Bronchus fibroblast of lung (primary cell): ENCODE measurements at places on chromosomes 4 and X. TPM values are rescaled to one million over a fixed set of nuclear protein-coding genes. Genes with fewer than 3 reads are reported as not detected.

Gene SUPT20HL2
- not detected in 2 replicates for total RNA-seq

Gene GCNA
- 0.17 and 0.59 TPM in 2 replicates for total RNA-seq

Gene COX7B2
- total RNA-seq: not detected in 2 replicates

Gene COL4A6
- 2.0 and 2.7 TPM in 2 replicates for total RNA-seq

Gene GAGE13
- total RNA-seq: not detected in 2 replicates

Gene TMEM255A
- 0.45 and 0.67 TPM in 2 replicates for total RNA-seq

Gene C4orf50
- not detected in 2 replicates for total RNA-seq

Gene PRRG1
- total RNA-seq: 4.8 and 6.7 TPM in 2 replicates
